Activated T-helper 1 cell treated with anti-CD3 and anti-CD28 coated beads, Interleukin-12 subunit alpha, Interleukin-12 subunit beta, Interleukin-2, Interleukin-4 antibody, amounts not matched to agents 30 ng/mL and 10 ng/mL and 1 ng/mL, durations not matched to agents 14 hours and 24 hours and 36 hours (primary cell): ENCODE measurements at places on chromosomes 11 and 22. TPM values are rescaled to one million over a fixed set of nuclear protein-coding genes. Genes with fewer than 3 reads are reported as not detected.

- no peak overlapping the region for H3K4me3 ChIP-seq
- H3K36me3 ChIP-seq: no peaks in the 10 kb centered on the region
- H3K4me1 ChIP-seq: no peaks in the 10 kb centered on the region
- H3K27ac ChIP-seq: no peak overlapping the region
Observed at GRCh38 chr22:18997925-18998315, 61.8 kb upstream of the PRODH start.

- no peaks in the 10 kb centered on the region for H3K36me3 ChIP-seq
- no peak overlapping the region for H3K4me3 ChIP-seq
- no peak overlapping the region for H3K27ac ChIP-seq
- peaks cover 5% of the 10 kb centered on the region for H3K4me1 ChIP-seq
- DNase-seq: no peak
- H3K27me3 ChIP-seq: no peaks in the 10 kb centered on the region
Observed at GRCh38 chr22:25848954-25849353, 107.0 kb downstream of the MYO18B start.

The RCOR2 gene
- 0.21 and 0.34 TPM in 2 replicates for total RNA-seq

- no peak overlapping the region for H3K27ac ChIP-seq
- no peak for DNase-seq
- no peak overlapping the region for H3K4me3 ChIP-seq
- H3K4me1 ChIP-seq: no peaks in the 10 kb centered on the region
Observed at GRCh38 chr22:46417769-46418168, 82.3 kb downstream of the TRMU start.

DNA sequence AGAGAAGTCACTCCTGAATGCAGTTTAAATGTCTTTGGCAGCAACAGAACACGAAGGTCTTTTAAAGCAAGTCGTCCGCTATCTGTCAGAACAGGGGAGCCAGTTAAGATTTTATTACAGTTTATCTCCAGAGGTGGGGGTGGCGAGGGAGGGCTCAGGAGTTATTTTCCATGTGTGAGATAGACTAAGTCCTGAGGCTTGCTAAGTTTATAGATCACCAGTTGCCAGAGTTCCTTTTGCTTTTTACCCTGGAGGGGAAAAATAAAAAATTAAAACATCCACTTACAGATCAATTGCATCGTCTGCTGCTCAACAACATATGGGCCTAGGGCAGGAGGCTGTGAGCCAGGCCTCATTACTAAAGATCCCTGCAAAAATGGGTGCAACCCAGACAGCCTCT, 90.7 kb downstream of the SNX19 start:
- H3K4me1 ChIP-seq: no peaks in the 10 kb centered on the region
- no peaks in the 10 kb centered on the region for H3K36me3 ChIP-seq
- no peak overlapping the region for H3K4me3 ChIP-seq

- H3K4me3 ChIP-seq: no peak overlapping the region
- DNase-seq: no peak
- no peaks in the 10 kb centered on the region for H3K36me3 ChIP-seq
- no peaks in the 10 kb centered on the region for H3K4me1 ChIP-seq
- H3K27ac ChIP-seq: no peak overlapping the region
Observed at GRCh38 chr22:25014896-25015755, 62.6 kb downstream of the KIAA1671 start.

DNA sequence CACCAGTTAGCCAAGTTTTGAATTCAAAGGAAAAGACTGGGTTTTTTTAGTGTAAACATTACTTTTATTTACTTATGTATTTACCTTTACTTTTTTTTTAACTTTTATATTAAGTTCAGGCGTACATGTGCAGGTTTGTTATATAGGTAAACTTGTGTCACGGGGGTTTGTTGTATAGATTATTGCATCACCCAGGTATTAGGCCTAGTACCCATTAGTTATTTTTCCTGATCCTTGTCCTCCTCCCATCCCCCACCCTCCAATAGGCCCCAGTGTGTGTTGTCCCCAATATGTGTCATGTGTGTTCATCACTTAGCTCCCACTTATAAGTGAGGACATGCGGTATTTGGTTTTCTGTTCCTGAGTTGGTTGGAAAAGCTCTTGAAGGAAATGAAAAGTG, 20.6 kb downstream of the ZW10 start:
- peaks cover 23% of the 10 kb centered on the region for H3K36me3 ChIP-seq
- H3K4me3 ChIP-seq: no peak overlapping the region
- H3K27me3 ChIP-seq: no peaks in the 10 kb centered on the region

The GGTLC3 gene
- not detected in 2 replicates for total RNA-seq

DNA sequence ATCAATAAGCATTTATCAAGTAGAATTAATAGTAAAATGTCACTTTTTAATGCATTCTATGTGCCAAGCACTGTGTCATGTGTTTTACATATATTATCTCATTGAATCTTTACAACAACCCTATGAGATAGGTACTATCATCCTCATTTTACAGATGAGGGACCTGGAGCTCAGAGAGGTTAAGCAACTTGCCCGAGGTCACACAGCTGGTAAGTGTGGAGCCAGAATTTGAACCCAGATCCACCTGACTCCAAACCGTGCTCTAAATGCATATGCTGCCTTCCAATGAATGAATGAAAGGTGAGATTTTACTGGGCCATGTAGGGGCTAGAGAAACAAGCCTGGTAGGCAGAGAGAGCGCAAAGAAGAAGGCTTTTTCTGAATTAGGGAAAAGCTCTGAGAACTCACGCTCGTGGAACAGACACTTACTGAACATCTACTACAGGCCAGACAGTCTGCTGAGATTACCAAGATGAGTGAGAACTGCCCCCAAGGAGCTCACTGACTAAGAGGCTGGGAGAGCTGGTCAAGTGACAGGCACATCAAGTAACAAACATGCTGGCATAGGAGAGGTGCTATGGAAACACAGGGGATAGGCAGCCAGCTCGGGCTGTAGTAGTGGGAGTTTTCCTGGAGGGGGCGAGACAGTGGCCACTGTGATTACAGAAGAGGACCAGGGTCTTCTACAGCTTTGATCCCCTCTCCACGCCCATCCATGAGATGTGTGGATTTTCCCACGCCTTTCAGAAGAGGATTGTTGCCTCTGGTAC, 4.4 kb downstream of the ABCG4 start:
- H3K27ac ChIP-seq: no peak overlapping the region
- DNase-seq: no peak
- peaks cover 2% of the 10 kb centered on the region for H3K4me1 ChIP-seq
- no peaks in the 10 kb centered on the region for H3K36me3 ChIP-seq
- peaks cover 41% of the 10 kb centered on the region for H3K27me3 ChIP-seq

DNA sequence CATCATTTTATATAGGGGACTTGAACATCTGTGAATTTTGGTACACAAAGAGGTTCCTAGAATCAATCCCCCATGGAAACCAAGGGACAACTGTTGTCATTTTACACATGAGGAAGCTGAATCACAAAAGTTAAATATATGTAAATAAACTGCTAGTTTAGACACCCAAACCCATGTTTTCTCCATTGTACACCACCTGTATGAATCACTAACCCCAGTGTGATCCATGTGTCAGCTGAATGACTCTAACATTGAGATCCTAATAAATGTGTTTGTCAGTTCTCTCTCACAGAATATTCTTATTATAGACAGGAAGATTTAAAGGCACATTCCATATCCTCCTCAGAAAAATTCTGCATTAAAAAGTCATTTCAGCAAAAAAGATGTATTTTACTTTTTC, 83.3 kb downstream of the ATG16L2 start:
- no peak overlapping the region for H3K4me3 ChIP-seq
- peaks cover 10% of the 10 kb centered on the region for H3K36me3 ChIP-seq
- H3K4me1 ChIP-seq: no peaks in the 10 kb centered on the region
- no peak for DNase-seq
- H3K27me3 ChIP-seq: no peaks in the 10 kb centered on the region

- no peak for DNase-seq
- H3K27me3 ChIP-seq: no peaks in the 10 kb centered on the region
- H3K36me3 ChIP-seq: peaks cover 18% of the 10 kb centered on the region
- peak overlapping the region; percentile 51 for H3K27ac ChIP-seq
Observed at GRCh38 chr11:30342736-30343166, 19.8 kb downstream of the ARL14EP start.

The OR56A1 gene
- total RNA-seq: not detected in 2 replicates

The CFAP300 gene
- not detected in 2 replicates for total RNA-seq

DNA sequence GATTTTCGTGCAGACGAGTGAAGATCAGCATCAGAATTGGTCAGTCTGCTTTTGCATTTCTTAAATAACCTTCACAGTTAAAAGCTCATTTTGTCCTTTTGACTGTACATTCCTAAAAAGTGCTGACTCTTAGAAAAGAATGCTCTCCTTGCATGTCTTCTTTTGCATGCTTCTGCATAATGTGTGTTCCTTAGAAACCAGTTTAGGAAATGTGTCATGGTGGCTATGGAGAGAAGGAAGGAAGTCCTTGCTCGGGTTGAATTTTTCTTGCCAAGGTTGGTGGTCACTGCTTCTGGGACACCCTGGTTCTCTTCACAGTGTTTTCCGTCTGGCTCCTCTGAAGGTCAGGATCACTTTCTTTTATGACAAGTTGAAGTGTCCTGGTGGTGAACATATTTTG, 6.8 kb downstream of the AP2A2 start:
- H3K27ac ChIP-seq: no peak overlapping the region
- no peak overlapping the region for H3K4me3 ChIP-seq
- no peak for DNase-seq
- no peaks in the 10 kb centered on the region for H3K36me3 ChIP-seq
- no peaks in the 10 kb centered on the region for H3K27me3 ChIP-seq

GRCh38 chr11:31796499-31797189, 14.5 kb downstream of the PAX6 start:
- H3K27ac ChIP-seq: no peak overlapping the region
- no peak for DNase-seq
- H3K27me3 ChIP-seq: peaks cover 52% of the 10 kb centered on the region
- H3K4me1 ChIP-seq: no peaks in the 10 kb centered on the region
- no peak overlapping the region for H3K4me3 ChIP-seq
- H3K36me3 ChIP-seq: no peaks in the 10 kb centered on the region

The NRIP3 gene
- 4.4 and 4.8 TPM in 2 replicates for total RNA-seq

GRCh38 chr22:19814428-19814827, 40.2 kb downstream of the GNB1L start:
- no peaks in the 10 kb centered on the region for H3K4me1 ChIP-seq
- no peak overlapping the region for H3K4me3 ChIP-seq
- H3K36me3 ChIP-seq: no peaks in the 10 kb centered on the region
- no peak for DNase-seq
- no peaks in the 10 kb centered on the region for H3K27me3 ChIP-seq

DNA sequence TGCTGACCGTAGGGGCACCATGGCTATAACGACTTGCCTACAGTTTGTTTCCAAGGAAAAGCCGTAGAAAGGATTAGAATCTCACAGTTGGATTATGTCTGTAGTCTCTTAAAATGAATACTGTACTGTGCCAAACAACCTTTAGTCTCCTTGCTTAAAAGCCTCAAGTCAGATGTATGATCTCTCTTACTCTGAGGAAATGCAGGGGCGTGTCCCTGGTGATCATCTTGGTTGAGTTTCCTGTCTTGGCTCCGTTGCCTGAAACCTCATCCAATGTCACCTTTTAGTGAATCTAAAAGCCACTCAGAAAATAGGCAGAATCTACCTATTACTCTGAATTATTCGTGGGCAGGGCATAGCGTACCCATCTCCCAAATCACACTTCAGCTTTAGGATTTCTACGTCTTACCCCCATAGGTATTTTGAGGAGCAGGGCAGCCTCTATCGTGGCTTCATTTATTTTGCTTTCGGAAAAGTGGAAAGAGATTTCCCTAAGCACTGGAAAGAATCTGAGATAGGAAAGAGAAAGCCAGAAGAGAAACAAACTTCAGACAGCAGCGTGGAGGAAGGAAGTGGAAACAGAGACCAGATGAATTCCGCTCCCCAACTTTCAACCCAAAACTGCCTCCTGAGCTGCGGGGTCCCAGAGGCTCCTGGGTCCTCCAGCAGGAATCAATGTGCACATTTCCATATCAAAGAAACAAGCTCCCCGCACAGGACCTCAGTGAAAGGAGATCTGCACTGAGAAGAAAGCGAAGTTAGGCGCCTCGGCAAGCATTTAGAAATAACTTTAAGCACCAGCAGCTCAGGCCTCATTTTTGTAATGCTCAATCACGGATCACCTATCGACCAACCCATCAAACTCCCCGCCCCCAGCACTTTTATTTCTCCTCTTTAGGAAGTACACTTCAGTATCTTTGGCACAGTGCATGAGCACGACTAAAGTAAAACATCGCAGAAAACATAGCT, 245.8 kb downstream of the ETS1 start:
- H3K27ac ChIP-seq: peak overlapping the region; percentile 85
- peaks cover 94% of the 10 kb centered on the region for H3K4me1 ChIP-seq
- H3K36me3 ChIP-seq: peaks cover 10% of the 10 kb centered on the region
- H3K4me3 ChIP-seq: peak overlapping the region; percentile 76
- no peaks in the 10 kb centered on the region for H3K27me3 ChIP-seq

DNA sequence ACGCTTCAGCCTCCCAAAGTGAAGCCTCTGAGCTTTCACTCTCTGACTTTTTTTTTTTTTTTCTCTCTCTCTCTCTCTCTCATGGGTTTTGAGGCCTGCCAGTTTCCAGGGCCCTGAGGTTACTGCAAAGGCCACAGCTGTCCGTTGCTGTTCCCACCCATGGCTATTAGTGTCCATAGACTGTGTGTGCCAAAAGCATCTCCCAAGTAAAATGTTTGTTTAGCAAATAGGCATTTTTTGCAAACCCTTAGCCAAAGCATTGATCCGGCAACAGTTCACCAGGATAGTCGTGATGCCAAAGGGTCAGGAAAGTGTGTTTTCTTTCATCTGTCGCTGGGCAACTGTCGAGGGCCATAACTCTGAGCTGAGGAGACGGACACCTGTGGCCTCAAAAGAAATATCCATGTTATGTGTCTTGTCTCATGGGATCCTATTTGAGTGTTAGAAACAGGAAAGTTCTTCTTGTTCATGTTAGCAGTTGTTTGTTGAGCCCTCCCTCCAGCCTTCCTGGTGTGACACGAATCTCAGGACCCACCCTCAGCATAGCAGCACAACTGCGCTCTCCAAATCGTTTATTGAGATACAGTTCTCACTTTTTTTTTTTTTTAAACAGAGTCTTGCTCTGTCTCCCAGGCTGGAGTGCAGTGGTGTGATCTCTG, 18.4 kb downstream of the FADS2 start:
- peaks cover 3% of the 10 kb centered on the region for H3K4me1 ChIP-seq
- H3K4me3 ChIP-seq: no peak overlapping the region
- no peaks in the 10 kb centered on the region for H3K27me3 ChIP-seq
- DNase-seq: no peak
- peak overlapping the region; percentile 72 for H3K27ac ChIP-seq

GRCh38 chr11:93668171-93668570, 6.7 kb downstream of the CEP295 start:
- no peak overlapping the region for H3K4me3 ChIP-seq
- peaks cover 51% of the 10 kb centered on the region for H3K36me3 ChIP-seq
- peak overlapping the region; percentile 15 for H3K27ac ChIP-seq
- no peak for DNase-seq
- no peaks in the 10 kb centered on the region for H3K27me3 ChIP-seq

The SH3BP1 gene
- 110 and 116 TPM in 2 replicates for total RNA-seq

GRCh38 chr11:121711939-121712338, 259.2 kb upstream of the SORL1-AS1 start:
- H3K4me1 ChIP-seq: no peaks in the 10 kb centered on the region
- H3K4me3 ChIP-seq: no peak overlapping the region
- no peaks in the 10 kb centered on the region for H3K36me3 ChIP-seq
- H3K27me3 ChIP-seq: peaks cover 2% of the 10 kb centered on the region

GRCh38 chr11:30788849-30789248, 202.7 kb upstream of the MPPED2 start:
- DNase-seq: no peak
- H3K27me3 ChIP-seq: no peaks in the 10 kb centered on the region
- H3K27ac ChIP-seq: no peak overlapping the region

The XKR3 gene
- not detected in 2 replicates for total RNA-seq
